ENCODE measurements at places on chromosomes 2 and 18.

DNA sequence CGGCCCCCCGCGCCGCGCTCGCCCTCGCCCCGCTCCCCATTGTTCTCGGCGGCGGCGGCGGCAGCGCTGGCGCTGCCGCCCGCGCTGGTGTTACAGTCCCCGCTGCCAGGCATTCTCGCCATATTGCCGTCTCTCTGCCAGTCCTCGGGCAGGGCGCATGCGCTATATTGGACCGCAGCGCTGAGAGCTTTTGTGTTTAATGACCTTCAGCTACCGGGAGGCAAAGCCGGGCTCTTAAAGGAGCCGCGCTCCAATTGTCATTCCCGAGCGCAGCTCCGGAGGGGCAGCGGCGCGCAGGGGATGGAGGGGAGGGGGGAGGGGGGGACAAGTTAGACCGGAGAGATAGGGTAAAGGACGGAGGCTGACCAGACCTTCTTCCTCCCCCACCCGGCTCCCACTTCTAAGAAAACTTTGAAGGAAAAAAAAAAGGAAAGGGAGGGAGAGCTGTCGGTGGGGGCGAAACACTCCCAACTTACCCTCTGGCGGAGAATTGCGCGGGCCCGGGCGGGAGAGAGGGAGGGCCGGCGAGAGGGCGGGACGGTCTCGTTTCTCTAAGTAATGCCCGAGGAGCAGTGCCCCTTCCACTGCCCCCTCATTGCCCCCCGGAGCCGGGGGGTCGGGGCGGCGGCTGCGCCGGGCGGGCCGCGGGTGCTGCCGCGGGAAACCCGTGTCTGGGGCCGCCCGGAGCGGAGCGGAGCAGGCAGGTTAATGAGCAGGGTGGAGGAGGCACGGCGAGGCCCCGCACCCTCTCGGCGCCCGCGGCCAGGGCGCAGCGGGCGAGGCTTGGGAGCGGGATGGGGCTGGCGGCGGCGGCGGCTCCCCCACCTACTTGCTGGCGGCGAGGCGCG, at the start of gene KCTD1:
KCTD1 (minus strand) TSS at position 139 of the 848 bp plus-strand sequence; CDS start at position 122, 17 bp downstream.
- DNase-seq, result peak; percentile 90

DNA sequence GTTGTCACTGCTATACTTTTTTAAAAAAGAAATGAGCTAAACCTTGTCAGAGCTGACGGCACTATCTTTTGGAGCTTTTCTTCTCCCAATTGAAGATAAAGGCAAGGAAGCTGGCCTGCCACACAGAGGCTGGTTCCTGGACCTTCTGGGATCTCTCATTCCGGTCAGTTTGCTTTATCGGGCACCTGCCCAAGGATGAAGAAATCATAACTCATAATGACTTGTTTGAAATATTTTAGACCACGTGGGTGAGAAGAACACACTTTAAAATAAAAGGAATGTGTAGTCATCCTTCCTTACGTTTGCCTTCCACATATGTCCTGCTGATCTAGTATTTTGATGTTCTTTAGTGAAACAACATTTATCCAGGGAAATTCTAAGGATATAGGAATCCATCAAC, 535.7 kb downstream of the DCC start:
- no peak for DNase-seq

DNA sequence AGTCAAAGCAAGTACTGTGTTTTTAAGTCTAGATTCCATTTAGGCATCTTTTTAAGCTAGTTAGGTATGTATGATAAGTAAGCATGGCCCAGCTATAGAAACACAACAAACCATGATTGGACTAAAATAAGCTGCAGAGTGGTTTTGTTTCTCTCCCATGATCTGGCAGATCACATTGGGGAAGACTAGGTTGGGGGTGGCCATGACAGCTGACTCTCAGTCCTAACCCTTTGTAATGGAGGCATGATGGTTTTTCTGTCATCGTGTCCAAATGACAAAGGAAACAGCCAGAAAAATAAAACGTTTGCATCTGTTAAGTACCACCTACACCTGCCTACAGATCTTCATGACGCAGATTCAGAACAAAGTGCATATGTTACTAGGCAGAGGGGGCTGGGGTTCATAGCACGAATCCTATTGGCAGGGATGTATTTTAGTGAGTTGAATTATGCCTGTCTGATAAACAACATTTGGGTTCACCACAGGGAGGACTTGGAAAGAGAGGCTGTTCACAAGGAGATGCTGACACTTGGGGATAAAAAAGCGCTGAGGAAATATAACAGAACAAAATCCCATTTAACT, 33.8 kb upstream of the GALNT5 start:
- no peak for DNase-seq

- DNase-seq, result no peak
Observed at GRCh38 chr2:217142649-217143266, 282.9 kb upstream of the TNP1 start.

DNA sequence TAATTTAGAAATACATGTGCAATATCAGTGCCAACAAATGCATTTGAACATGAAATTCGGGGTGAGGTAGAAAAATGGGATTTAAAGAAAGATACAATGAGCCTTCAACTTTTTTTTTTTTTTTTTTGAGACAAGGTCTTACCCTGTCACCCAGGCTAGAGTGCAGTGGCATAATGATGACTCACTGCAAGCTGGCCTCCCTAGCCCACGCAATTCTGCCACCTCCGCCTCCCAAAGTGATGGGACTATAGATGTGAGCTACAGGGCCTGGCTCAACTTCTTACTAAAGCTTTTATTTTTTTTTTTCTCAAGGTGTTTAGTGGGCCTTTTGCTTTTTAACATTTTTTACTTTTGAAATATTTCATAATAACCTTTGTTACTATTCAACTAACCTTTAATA, 365.6 kb downstream of the LRRTM4 start:
- DNase-seq, result no peak

DNA sequence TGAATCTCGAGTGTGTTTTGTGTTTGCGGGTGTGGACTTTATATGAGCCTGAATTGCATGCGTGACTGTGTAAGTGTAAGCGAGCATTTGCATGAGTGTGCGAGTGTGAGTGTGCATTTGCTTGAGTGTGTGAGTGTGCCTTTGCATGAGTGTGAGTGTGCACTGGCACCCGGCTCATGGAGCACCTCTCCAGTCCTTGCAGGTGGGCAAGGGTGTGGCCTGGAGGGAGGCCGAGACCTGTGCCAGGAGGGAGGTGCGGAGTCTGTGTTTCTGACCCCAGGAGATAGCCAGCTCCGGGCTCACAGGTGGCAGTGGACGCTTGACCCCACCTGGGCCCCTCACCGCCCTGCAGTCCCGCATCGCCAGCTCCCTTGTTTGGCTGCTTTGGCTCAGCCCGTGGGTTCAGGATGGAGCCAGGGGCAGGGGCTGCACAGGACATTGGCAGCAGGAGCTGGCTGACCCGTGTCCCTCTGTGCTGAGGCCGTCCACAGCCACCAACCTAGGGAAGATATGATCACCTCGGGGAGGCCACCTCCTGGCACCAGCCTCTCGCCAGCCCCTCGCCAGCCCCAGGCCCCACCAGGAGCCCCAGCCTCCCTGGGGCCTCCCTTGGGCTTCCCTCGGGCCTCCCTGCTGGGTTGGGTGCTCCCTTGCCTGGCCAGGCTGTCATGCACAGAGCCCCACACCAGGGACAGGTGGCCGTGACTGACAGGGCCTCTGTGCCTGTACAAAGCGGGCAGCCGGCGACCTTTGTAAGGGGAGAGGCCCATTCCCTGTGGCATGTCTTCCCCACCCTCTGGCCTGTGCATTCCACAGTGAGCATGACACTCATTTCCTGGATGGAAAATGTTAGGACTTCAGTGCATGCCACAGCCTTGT, 81.6 kb downstream of the PTGR3 start:
- DNase-seq, result no peak

GRCh38 chr2:98459496-98460175, 15.0 kb downstream of the INPP4A start:
- no peak for DNase-seq

DNA sequence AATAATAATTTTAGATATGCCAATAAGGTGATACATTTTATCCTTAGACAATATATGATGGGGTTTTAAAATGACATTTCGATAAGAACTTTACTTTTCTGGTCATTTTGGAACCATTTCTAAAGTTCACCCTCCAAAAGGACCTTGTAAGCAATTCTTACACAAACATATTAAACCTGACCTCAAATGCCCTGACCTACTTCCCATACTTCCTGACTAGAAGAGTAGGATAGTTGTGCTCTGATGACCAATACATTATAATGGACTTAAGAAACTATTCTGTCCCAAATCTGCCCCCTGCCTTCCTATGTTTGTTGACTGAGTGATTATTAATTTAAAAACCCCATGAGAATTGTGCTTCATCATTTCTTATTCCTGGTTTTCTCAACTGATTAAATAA, 24.6 kb downstream of the GCA start:
- DNase-seq, result no peak

DNA sequence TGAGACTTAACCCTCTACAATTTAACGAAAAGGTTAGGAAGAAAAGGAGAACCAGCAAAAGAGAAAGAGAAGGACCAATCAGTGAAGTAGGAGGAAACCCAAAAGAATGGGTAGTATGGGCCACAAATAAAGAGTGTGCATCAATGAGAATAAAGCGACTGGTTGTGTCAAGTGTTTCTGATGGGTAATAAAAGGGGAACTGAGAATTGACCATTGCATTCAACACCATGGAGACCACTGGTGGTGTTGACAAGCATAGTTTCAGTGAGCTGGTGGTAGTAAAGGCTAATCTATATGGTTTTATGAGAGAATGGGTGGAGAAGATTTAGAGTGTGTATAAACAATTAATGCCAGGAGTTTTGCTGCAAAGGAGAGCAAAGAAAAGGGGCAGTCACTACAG, 75.4 kb downstream of the CSRNP3 start:
- no peak for DNase-seq

- no peak for DNase-seq
Observed at GRCh38 chr2:60119778-60120177, 433.7 kb downstream of the BCL11A start.

DNA sequence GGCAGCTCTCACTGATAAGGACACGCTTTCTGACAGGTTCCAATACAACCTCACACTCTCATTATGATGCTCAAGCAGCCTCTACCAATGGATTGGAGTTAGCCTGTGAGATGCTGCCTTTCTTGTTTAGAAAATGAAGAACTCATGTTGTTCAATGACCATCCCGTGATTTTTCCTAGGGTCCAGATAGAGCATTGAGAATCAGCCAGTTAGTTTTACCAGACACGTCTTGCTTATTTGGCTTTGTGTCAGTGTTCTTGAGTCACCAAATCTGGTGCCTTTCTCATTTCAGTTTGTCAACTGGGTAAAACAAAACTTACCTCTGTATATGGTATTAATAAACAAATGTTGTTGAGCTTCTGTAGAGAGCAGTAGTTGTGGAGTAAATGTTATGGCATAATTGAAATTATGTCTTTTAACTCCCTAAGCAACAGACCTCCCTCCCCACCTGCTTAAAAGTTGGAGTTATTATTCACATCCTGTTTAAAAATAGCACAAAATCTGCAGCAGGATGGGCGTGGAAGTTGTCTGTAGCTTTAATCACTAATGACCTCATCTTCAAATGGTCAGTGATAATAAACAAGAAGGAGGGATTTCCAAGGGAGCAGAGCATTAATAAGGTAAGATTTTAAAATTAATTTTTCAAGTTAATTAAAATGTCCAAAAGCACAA, 167.3 kb downstream of the HRH4 start:
- DNase-seq, result no peak

GRCh38 chr2:226579519-226579918, 220.1 kb downstream of the IRS1 start:
- peak; percentile 47 for DNase-seq

GRCh38 chr2:216370961-216371712, 1.1 kb downstream of the MARCHF4 start:
- DNase-seq, result no peak

DNA sequence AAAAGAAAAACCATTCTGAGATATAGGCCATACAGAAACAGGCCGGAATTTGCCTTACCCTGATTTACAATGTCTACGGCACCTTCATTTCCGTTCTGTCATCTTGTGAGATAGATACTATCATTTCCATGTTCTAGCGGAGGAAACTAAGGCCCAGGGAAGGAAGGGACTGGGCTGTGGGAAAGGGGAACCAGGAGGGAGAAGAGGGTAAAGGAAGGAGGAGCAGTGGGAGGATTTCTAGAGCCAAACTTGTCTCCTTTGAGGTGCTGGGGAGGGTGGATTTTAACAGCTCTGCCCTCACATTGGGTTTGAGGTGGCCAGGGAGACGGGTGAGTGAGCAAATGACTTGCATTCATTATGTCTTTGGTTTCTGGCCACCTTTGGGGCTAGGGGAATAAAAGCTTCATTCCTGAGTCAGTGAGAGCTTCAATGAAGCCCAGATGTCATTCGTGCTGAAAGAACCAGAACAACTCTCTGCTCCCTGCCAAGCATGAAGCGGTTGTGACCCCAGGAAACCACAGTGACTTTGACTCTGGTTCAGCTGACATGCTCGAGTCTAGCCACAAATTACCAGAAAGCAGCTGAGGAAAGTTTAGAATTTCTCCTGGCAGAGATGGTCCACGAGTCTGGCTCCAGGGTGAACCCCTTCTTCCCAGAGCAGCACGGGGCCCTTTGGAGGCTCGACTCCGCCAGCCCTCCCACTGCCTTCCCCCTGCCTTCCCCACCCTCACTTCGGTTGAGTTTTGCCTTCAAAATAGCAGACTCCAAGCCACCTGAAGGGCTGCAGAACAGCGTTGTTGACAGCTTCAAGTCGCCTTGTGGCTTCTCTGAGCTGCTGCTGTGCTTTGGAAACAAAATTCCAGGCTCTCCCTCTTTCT, 3.8 kb downstream of the ACTG2 start:
- DNase-seq, result peak; percentile 95

DNA sequence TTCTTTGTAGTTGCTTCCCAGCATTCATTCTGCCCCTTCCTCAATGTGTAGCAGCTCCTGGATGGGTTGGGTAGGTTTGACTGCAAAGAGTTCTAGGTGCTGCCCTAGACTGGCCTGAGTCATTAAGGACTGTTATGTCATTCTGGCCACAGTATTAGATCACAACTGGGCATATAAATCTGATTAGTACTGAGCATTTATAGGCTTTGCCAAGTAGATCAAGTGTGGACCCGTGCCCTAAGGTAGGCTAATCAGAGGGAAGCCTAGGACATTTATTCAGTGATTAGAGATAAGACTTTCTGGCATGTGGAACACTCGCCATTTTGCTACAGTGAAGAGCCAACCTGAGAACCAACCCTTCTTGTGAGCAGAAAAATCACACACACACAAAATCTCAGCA, 2.7 kb downstream of the KATNAL2 start:
- no peak for DNase-seq

DNA sequence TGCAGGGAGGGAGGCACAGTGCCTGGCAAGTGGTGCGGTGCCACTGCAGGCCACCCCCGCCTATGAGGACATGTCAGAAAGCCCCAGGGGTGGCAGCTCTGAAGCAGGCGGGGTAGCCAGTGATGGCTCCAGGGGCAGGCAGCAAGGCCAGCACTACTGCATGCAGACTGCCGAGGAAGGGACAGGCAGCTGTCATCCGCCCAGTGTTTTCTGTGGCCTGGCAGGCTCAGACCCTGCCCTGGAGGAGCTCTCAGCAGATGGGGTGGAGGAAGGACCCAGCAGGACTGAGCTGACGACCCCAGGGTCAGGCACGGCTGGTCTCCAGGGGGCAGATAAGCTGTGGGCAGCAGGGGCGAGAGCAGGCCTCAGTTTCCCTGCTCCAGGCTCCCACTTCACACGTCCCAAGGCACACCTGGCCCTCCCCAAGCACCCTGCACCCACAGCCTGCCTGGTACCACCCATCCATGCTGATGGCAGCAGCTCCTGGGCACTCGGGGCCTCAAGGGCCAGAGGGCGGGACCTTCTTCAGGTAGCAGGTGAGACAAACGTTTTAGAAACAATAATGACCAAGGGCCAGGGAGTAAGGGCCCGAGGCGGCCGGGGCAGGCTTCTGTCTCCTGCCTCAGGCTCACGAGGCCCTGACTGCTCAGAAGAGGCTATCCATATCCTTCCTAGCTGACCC, 48.5 kb downstream of the HS6ST1 start:
- no peak for DNase-seq
